Activated CD4-positive, alpha-beta T cell treated with anti-CD3 and anti-CD28 coated beads, Interleukin-2, amount 10 ng/mL, durations not matched to agents 24 days and 14 days (primary cell): ENCODE measurements at places on chromosomes 16 and 17.

- peaks cover 34% of the 10 kb centered on the region for H3K4me1 ChIP-seq
- H3K27ac ChIP-seq = peak overlapping the region; percentile 41
- no peak overlapping the region for H3K4me3 ChIP-seq
- no peaks in the 10 kb centered on the region for H3K36me3 ChIP-seq
These were observed 7.8 kb upstream of the IRF8 start for GRCh38 chr16:85891033-85891775.

- no peak overlapping the region for H3K27ac ChIP-seq
- no peaks in the 10 kb centered on the region for H3K27me3 ChIP-seq
- no peak for DNase-seq
- H3K4me3 ChIP-seq = no peak overlapping the region
- no peaks in the 10 kb centered on the region for H3K4me1 ChIP-seq
These were observed 138.1 kb downstream of the ASIC2 start for GRCh38 chr17:33154869-33155455.

- H3K36me3 ChIP-seq = peaks cover 57% of the 10 kb centered on the region
- no peaks in the 10 kb centered on the region for H3K27me3 ChIP-seq
- H3K4me3 ChIP-seq = peak overlapping the region; percentile 1
- DNase-seq = no peak
These were observed 34.4 kb downstream of the ZZEF1 start for GRCh38 chr17:4108397-4108796.

GRCh38 chr16:68374246-68374805 lies 63.5 kb downstream of the PRMT7 start:
- peaks cover 24% of the 10 kb centered on the region for H3K4me1 ChIP-seq
- peaks cover 44% of the 10 kb centered on the region for H3K27me3 ChIP-seq
- H3K27ac ChIP-seq = no peak overlapping the region
- no peak for DNase-seq

- H3K27me3 ChIP-seq = peaks cover 7% of the 10 kb centered on the region
- H3K27ac ChIP-seq = no peak overlapping the region
- DNase-seq = no peak
- H3K36me3 ChIP-seq = no peaks in the 10 kb centered on the region
These were observed 33.8 kb downstream of the PCTP start for GRCh38 chr17:55784666-55785065.

DNA sequence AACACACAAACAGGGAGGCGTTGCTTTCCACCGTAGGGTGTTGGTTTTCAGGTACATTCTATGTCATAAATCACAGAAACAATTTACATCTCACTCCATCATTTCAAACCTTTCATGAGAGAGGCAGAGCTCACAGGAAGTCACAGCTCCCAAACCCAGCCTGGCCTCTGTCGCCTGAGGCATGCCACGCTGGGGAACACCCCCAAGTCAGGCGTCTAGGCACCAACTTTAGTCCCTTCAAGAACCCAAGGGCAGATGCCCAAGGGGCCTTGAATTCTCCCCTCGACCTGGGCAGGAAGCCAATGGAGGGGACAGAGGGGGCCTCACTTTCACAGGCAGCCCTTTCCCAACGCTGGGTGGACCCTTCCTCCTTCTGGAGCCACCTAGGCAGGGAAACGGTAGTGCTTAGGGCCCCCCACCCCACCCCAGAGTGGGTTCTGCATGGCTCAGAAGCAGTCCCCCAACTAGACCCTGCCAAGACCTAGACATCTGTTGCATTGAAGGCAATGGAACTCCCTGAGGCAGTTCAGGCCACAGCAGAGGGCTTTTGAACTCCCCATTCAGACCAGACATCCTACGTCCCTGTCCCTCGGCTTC lies 10.6 kb downstream of the TBX4 start:
- DNase-seq = no peak
- H3K27ac ChIP-seq = no peak overlapping the region
- no peaks in the 10 kb centered on the region for H3K36me3 ChIP-seq
- no peak overlapping the region for H3K4me3 ChIP-seq
- H3K4me1 ChIP-seq = peaks cover 4% of the 10 kb centered on the region

DNA sequence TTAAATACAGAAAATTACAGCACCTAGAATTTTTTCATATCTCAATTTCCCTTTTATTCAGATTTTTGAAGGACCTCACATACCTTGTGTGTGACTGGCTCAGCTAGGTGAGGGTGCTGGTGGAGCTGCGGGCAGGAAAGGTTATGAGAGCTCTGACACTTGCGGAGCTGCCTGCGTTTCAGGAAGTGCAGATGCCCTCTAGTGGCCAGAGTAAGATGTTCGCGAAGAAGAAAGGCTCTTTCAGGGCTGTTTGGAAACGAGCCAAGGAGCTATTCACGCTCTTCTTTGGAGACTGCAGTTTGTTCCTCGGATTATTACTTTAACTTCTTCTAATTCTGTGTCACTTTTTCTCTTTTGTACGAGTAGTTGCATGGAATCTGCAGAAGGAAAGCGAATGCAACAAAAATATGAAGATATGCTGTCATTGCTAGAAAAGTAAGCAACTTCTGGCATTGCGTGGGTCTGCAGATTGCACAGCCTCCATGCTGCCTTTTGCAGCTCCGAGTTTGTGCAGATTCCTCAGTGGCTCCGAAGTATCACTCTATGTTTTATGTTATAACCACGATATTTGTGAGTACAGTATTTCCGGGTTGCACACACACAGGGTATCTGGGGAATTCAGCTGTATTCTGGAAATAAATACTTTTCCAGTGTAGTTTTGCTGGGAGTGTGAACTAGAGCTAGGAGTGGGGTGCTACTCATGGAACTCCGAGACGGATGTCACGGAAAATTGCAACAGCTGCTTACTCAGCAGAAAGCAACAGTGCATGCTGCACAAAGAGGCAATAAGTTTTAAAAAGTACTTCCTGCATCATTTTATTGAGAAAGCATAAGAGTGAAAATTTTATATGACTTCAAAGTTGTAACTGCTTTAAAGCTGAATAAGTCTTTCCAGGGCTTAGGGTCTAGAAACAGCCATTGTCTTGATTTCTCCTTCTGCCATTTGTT lies 46.3 kb downstream of the DNAH9 start:
- no peaks in the 10 kb centered on the region for H3K36me3 ChIP-seq
- no peak overlapping the region for H3K4me3 ChIP-seq
- peak; percentile 78 for DNase-seq
- H3K27ac ChIP-seq = no peak overlapping the region
- peaks cover 2% of the 10 kb centered on the region for H3K4me1 ChIP-seq

DNA sequence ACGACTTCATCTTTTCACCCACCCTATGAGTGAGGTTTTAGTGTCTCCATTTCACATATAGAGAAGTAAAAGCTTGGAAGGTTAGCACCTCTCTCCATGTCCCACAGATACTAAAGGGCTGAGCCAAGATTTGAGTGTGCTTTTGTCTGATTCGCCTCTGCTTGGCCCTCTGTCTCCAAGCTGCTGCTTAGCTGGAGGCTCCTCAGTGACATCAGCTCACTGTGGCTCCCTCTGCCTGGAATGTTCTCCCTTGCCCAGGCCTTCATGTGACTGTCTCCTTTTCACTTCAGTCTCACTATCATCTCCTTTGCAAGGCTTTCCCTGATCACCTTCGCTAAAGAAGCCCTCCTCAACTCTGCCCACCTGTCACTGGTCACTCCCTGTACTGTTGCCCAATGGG lies 84.5 kb upstream of the HSBP1 start:
- no peak overlapping the region for H3K4me3 ChIP-seq
- H3K4me1 ChIP-seq = peaks cover 4% of the 10 kb centered on the region
- H3K27ac ChIP-seq = no peak overlapping the region
- no peaks in the 10 kb centered on the region for H3K27me3 ChIP-seq

- H3K4me1 ChIP-seq = no peaks in the 10 kb centered on the region
- no peak overlapping the region for H3K27ac ChIP-seq
- no peak for DNase-seq
- H3K27me3 ChIP-seq = no peaks in the 10 kb centered on the region
These were observed 12.5 kb downstream of the RBFOX1 start for GRCh38 chr16:7344830-7345780.

GRCh38 chr17:63258785-63259184 lies 187.3 kb downstream of the CYB561 start:
- no peak overlapping the region for H3K27ac ChIP-seq
- peaks cover 5% of the 10 kb centered on the region for H3K27me3 ChIP-seq

- DNase-seq = no peak
- H3K36me3 ChIP-seq = no peaks in the 10 kb centered on the region
- no peak overlapping the region for H3K4me3 ChIP-seq
- H3K27me3 ChIP-seq = no peaks in the 10 kb centered on the region
These were observed 375.5 kb downstream of the TOX3 start for GRCh38 chr16:52171481-52171880.

DNA sequence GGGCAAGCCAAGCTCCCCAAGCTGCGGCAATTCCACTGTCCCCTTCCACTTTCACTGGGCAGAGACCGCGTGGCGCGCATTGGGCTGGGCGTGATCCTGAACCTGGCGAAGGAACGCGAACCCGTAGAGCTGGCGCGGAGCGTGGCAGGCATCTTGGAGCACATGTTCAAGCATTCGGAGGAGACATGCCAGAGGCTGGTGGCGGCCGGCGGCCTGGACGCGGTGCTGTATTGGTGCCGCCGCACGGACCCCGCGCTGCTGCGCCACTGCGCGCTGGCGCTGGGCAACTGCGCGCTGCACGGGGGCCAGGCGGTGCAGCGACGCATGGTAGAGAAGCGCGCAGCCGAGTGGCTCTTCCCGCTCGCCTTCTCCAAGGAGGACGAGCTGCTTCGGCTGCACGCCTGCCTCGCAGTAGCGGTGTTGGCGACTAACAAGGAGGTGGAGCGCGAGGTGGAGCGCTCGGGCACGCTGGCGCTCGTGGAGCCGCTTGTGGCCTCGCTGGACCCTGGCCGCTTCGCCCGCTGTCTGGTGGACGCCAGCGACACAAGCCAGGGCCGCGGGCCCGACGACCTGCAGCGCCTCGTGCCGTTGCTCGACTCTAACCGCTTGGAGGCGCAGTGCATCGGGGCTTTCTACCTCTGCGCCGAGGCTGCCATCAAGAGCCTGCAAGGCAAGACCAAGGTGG lies 9.8 kb downstream of the SARM1 start:
- peaks cover 23% of the 10 kb centered on the region for H3K4me1 ChIP-seq
- peak overlapping the region; percentile 23 for H3K4me3 ChIP-seq
- peaks cover 8% of the 10 kb centered on the region for H3K27me3 ChIP-seq
- H3K36me3 ChIP-seq = peaks cover 18% of the 10 kb centered on the region

GRCh38 chr17:5097101-5097834 lies 14.4 kb downstream of the ZNF232 start:
- H3K27me3 ChIP-seq = peaks cover 17% of the 10 kb centered on the region
- H3K27ac ChIP-seq = no peak overlapping the region
- peaks cover 28% of the 10 kb centered on the region for H3K36me3 ChIP-seq
- no peak for DNase-seq
- no peaks in the 10 kb centered on the region for H3K4me1 ChIP-seq

GRCh38 chr16:27225536-27226360 lies 22.4 kb downstream of the KDM8 start:
- DNase-seq = no peak
- H3K4me3 ChIP-seq = no peak overlapping the region
- peaks cover 46% of the 10 kb centered on the region for H3K36me3 ChIP-seq
- H3K27ac ChIP-seq = peak overlapping the region; percentile 53

DNA sequence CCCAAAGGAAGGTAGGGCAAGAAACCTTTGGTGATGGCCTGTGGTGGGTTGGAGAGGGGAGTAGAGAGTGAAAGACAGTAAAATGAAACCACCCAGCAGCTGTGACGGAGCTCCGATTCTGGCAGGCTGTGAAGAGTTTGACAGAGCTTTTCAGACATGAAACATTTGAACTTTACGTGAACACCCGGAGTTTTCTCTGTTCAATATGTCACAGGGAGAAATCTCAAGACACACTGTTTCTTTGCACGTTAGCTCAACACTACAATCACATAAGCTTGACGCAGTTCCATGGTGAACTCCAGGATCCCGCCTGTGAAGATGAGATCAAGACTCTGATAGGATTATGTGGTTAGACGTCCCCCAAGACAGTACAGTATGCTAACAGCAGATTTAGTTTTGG lies 79.6 kb upstream of the CDH11 start:
- no peaks in the 10 kb centered on the region for H3K36me3 ChIP-seq
- no peak overlapping the region for H3K4me3 ChIP-seq
- no peak overlapping the region for H3K27ac ChIP-seq
- no peaks in the 10 kb centered on the region for H3K27me3 ChIP-seq
- no peaks in the 10 kb centered on the region for H3K4me1 ChIP-seq
- no peak for DNase-seq

GRCh38 chr16:52515068-52515671 lies 31.8 kb downstream of the TOX3 start:
- no peaks in the 10 kb centered on the region for H3K36me3 ChIP-seq
- H3K27ac ChIP-seq = no peak overlapping the region
- H3K4me3 ChIP-seq = no peak overlapping the region
- no peak for DNase-seq
- no peaks in the 10 kb centered on the region for H3K4me1 ChIP-seq

- no peaks in the 10 kb centered on the region for H3K36me3 ChIP-seq
- peaks cover 13% of the 10 kb centered on the region for H3K27me3 ChIP-seq
- H3K27ac ChIP-seq = no peak overlapping the region
These were observed 3.5 kb downstream of the FOXJ1 start for GRCh38 chr17:76137351-76138233.

DNA sequence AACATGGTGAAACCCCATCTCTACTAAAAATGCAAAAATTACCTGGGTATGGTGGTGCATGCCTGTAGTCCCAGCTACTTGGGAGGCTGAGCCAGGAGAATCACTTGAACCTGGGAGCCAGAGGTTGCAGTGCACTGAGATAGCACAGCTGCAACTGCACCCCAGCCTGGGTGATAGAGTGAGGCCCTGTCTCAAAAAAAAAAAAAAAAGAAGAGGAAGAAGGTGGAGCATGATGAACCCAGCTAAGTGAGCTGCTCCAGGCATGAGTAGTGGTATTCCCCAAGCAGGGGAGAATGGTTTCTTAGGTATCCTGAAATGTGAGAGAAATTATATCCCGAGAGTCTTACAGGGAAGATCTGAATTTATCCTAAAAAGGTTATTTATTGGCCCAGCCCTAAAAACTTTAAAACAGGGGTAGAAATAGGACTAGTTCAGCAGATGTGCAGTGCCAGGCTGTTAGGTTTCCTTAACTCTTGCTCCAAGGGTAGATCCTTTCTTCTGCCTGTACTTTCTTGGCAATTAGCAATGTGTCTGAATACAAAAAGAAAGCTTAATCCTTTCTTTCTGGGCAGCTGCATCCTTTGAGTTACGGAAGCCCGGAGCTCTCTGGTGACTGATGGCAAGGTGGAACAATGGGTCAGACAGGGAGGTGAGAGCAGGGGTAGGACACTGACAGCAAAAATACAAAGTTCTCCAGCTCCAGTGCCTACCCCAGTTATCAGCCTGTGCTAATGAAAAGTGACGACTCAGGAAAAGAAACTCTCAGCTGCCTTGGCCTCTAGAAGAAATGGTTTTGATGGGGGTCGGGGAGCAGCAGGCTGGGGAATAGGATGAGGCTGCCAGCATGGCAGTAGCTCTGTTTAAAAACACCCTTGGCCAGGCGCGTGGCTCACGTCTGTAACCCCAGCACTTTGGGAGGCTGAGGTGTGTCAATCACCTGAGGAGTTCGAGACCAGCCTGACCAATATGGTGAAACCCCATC lies 36.5 kb upstream of the TOB1 start:
- H3K27me3 ChIP-seq = no peaks in the 10 kb centered on the region
- DNase-seq = no peak
- H3K4me1 ChIP-seq = peaks cover 25% of the 10 kb centered on the region
- H3K36me3 ChIP-seq = no peaks in the 10 kb centered on the region
- no peak overlapping the region for H3K27ac ChIP-seq

GRCh38 chr17:80780381-80781198 lies 211.1 kb upstream of the CHMP6 start:
- peak; percentile 83 for DNase-seq
- H3K27ac ChIP-seq = peak overlapping the region; percentile 92
- peaks cover 79% of the 10 kb centered on the region for H3K4me1 ChIP-seq
- no peaks in the 10 kb centered on the region for H3K27me3 ChIP-seq
- H3K36me3 ChIP-seq = peaks cover 43% of the 10 kb centered on the region
